T-cell (primary cell): ENCODE measurements at places on chromosomes 16 and 17.

- DNase-seq, result peak; percentile 25
Measured at GRCh38 chr16:24729951-24730815, 732 bp downstream of the TNRC6A start.

DNA sequence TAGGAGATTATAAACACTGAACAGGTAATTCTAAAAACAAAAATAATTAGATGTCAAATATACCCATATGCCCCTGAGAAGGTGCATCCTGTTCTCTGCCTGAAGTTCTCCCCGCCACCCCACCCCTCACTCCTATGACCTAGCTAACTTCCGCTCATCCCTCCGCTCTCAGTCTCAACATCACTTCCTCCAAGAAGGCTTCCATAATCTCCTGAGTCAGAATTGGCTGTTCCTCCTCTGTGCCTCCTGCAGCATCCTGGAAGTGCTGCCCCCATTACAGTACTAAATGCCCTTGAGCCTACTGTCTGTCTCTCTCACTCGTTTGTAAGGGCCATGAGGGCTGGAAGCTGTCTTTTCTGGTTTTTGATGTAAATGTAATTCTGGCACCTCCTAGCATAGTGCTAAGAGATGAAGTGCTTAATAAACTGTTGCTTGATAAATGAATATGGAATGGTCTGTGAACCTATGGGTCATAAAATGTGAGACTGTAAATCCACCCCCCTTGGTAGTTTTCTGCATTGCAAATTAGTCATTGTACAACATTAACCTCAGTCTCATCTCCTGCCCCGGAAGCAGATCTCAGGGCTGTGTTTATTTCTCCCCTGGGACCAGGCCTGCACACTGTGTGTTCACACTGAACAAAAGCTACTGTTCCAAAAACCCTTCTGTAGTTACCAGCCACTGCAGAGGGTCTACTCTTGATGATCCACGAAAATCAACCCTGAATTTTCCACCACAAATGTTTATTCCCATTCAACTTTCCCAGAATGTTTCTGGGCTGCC lies 3.9 kb upstream of the MYO1D start:
- no peak for DNase-seq

DNA sequence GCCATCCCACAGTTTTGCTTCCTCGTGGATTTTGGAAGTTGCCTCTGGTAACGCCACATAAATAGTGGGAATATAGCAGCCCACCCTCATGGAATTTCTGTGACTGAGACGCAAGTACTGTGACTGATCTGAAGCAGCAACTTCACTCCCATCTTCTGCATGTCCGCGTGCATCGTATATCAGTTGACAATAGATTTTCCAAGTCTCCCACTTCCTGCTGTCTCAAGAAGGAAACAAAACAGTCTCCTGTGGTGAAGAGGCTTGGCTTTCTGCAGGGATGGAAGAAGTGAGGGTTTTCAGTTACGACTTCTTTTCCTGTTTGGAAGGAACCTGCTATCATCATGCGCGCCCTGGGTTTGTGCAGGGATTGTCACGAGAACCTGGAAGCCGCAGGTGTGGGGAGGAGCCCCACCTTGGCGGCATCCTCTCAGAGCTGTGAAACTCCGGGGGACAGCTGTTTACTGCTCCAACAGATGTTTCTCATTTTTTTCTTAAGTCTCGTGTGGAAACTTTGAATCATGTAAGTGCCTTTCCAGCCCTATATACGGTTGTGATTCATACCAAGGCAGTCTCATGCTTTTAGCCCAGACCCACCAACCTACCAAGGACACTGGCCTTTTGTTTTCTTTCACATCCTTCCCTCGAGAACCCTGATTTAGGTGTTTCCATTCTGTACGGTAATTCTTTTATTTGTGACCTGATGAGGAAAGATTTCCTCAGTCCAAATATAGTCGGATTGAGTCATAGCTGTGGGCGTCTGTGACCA lies 57.5 kb downstream of the WIPI1 start:
- DNase-seq, result no peak

- no peak for DNase-seq
Measured at GRCh38 chr17:3167574-3167973, 29.7 kb upstream of the OR1A2 start.
